Stimulated activated CD4-positive, alpha-beta T cell treated with anti-CD3 and anti-CD28 coated beads, Interleukin-1b, Interleukin-23, amount 100 ng/mL, for 1 hour (primary cell): ENCODE measurements at places on chromosomes 2 and 18.

GRCh38 chr2:111188681-111189080, 68.0 kb downstream of the BCL2L11 start:
- DNase-seq, result no peak

- no peak for DNase-seq
Observed at GRCh38 chr2:43593254-43593653, 2.6 kb downstream of the THADA start.

GRCh38 chr2:43139501-43139900, 86.9 kb downstream of the ZFP36L2 start:
- DNase-seq, result no peak

DNA sequence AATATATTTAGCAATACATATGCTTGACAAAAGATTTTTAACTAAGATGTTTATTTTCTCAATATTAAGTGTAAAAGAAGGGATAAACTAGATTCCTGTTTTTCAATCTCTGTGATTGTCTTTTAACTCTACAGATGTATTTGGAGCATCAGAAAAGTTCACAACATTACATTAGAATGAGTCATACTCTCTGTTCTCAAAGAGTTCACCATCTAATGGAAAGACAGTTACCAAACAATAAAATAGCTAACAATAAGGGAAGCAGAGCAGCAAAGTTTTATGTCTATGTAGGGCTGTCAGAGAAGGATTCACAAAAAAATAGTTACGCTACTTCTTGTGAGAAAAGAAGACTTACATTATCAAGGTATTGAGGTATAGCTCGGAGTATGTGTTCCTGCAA, 109.2 kb upstream of the MAP2 start:
- DNase-seq, result no peak

DNA sequence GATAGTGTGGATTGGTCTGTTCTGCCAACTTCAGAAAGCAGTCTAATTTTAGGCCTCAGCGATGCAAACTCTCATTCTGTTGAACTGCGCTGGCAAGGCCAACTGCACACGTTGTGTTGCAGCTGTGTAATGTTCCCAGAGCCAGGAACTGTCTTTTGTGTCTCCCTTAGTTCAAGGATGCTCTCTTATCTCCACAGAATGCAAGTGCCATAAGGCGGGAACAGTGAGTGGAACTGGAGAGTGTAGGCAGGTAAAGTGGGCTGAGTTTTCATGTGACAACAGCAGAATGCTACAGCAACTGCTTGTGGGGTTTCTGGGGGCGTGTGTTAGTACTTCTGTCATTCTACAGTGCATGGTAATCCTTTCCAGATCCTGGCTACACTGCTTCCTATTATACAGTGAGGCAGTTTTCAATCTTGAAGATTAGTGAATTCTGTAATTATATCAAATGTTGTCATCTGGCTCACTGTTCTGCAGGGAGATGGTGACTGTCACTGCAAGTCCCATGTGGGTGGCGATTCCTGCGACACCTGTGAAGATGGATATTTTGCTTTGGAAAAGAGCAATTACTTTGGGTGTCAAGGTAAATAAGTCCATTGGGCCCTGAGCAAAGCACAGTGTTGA, 125.8 kb downstream of the LAMA3 start:
- DNase-seq, result no peak

DNA sequence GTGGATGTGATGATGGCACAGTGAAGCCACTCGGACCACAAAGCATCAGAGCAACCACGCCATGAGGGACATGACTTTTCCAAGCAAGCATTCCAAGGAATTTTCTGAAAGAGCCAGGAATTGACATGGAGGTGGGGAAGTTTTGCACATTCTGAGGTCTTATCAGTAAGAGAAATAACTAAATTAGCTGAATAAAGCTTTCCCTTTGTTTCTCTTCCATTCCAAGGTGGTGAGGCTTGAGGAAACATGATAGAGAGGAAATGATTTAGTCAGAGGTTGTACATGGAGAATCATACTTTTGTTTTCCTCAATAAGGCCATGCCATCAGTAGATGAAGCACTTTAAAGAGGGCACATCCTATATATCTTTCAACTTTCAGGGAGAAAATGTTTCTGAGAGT, 115.7 kb upstream of the MMADHC start:
- no peak for DNase-seq

DNA sequence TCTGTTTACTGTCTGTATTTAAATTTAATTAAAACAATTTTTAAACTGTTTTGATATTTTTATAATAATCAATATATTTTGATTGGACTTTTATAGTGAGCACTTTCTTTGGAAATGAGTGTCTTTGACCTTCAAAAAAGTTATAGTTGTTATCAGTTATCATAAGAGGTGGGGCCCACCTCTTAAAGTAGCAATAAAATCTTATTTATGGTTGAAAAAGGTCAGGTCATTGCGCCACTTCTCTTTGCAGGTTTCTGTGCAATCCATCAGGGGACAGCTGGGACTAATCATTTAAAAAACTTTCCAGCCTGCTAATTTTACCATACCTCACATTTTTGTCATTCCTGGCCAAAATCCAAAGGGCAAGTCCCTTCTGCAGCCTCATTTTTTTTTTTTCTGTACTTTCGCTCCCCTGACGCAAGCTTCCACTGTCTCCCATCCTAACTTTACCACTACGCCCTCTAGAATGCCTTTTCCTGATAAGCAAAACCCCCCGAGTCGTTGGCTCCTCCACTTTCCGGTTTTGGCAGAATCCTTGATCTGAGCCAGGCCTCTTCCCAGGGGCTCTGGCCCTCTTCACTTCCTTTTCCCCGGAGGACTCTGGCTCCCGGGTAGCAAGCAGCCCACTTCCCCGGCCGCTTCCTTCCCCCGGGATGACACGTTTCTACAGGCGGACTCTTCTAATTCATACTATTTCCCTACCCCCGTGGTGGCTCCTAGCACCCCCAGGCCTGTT, 1.1 kb upstream of the SEH1L start:
- DNase-seq, result no peak

GRCh38 chr2:24110660-24111303, 12.4 kb downstream of the PFN4 start:
- DNase-seq, result no peak

DNA sequence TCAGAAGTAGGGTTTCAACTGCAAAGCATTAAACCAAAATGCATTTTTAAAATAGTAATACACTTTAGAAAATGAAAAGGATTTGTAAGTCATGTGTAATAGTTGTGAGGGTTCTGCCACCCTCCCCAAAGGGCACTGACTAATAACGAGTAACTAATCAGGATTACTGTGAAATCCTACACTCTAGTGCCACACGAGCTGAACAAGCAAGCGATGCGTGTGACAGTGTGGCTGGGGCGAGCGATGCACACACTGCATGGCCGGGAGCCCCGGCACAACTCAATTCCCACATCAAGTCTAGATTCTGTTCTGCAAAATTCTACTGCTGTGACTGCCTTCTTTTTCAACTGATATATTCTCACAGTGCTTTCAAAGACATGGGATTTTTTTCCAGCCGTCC, 156.4 kb downstream of the SEPTIN10 start:
- DNase-seq, result no peak

GRCh38 chr2:232626584-232626983, 6.8 kb upstream of the EFHD1 start:
- no peak for DNase-seq

GRCh38 chr2:143458258-143459190, 329.3 kb downstream of the ARHGAP15 start:
- no peak for DNase-seq

GRCh38 chr18:48581206-48581605, 42.4 kb downstream of the CTIF start:
- DNase-seq, result no peak

DNA sequence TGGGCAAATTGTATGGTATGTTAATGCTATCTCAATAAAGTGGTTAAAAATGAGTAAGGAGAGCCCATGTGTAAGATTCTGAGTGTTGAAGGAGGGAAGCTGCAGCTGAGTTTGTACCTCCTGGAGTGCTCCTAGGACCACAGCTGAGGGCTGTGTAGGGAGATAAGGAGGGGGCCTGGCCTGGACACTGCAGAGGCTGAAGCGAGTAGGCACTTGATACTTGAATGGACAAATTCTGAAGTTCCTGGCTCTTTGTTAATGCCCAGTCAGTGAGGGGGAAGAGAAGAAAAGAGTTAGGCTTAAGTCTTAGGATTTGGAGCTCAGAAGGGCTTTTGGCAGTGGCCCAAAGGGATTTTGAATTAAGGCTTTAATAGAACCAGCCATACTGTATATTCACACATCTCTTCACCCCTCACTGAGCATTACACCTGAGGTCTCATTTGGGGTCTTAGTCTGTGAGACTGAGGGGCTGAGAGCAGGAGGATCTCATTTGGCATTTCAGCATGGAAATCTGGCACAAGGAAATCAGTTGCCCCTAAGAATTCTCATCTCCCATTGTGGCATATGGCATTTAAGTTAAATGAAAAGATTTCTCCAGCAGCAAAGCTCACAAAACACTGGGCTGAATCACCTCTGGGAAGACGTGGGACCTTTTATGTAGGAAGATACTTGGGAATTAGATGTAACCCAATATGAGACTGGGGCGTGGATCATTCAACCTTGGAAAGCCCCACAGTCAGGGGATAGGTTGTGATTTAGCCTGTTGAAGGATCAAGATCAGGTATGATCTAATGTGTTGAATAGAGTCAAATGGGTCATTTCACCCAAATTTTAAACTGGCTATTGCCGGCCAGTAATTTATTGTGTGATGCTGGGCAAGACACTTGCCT, 46.8 kb downstream of the LIPG start:
- DNase-seq, result no peak

- no peak for DNase-seq
Observed at GRCh38 chr2:239538357-239539052, 137.7 kb upstream of the HDAC4 start.

- no peak for DNase-seq
Observed at GRCh38 chr2:3557639-3558204, 411 bp downstream of the RNASEH1 start.

DNA sequence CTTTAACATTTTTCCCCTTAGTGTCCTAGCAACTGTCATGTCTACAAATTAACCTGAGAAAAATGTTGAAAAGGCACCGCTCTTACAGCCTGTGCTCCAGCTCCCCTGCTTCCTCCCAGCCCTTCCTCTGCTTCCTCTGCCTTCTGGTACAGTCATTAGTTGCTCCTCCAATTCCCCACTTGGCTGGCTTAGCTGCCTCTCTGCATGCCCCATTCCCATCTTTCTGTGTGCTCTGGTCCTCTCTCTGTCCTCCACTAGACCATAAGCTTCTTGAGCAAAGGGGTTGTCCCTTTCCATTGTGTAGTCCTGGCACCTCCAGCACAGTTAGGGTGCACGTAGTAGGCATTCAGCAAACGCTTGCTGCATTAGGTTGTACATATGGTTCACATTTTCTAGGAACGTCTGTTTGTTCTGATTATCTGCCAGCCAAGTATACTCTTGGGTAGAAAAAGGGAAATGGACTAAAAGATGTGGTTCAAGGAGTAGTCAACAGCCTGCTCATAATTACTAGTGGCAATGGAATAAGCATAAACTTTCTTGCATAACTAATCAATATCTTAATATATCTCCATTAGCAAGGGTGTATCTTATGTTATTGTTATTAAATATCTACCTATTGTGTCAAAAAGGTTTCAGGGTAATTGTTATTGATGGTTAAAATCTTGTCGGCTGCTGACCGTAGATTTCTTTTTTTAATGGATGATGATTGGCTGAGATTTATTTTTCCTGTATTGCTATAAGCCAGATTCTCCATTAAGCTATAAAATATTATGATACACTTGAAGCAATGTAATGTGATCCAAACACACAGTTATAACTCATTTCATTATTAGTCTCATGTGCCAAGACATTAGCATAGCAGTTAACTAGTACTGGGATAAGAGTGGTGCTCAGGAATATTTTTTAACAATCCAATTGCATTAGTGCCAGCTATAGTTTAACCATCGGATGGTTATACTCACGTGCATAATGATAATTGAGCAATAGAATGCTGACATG, 340.1 kb downstream of the SLC4A3 start:
- no peak for DNase-seq

- DNase-seq, result no peak
Observed at GRCh38 chr2:233092432-233093165, 32.5 kb downstream of the INPP5D start.

GRCh38 chr2:60526623-60527022, 26.8 kb downstream of the BCL11A start:
- no peak for DNase-seq

GRCh38 chr2:446303-446874, 158.5 kb upstream of the ALKAL2 start:
- no peak for DNase-seq
